ENCODE measurements at places on chromosomes 11 and 22.

GRCh38 chr11:111811445-111811844 lies 45.3 kb upstream of the PPP2R1B start:
- no peak for DNase-seq

- DNase-seq: no peak
Observed at GRCh38 chr11:128720522-128720985, 26.7 kb downstream of the FLI1 start.

DNA sequence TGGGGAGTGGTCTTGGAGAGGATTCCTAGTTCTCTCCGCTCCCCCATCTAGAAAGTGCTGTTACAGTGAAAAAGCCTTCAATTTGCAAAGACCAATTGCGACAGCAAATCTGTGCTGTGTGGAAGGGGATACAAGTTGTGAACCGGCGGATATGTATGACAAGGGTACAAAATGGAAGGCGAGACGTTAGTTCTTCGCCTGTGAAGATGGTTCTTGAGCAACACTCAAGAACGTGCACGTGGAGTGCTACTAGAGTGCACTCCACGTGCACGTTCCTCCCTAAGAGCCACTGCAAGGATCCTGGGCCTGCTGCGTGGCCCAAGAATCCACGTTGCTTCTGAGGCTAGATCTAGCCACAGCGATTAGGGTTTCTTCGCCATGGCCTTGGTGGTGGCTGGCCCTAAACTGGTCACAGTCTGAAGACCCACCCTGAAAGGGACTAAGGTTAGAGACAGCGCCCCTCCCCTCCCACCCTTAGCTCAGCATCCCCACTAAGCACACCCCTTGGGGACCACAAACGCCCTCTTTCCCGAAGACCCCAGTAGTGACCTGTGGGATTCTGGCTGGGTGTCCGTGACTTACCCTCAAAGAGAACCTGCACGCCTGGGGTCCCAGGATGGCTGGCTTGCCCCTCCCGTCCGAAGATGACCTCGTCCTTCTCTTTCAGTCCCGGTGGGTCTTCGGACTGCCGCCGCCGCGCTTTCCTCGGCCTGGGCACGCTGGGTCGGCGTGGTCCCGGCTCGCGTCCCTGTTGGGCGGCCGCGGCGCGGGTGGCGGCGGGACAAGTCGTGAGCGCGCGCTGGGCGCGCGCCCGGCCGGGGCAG lies 519 bp upstream of the PDE3B start:
- no peak for DNase-seq

DNA sequence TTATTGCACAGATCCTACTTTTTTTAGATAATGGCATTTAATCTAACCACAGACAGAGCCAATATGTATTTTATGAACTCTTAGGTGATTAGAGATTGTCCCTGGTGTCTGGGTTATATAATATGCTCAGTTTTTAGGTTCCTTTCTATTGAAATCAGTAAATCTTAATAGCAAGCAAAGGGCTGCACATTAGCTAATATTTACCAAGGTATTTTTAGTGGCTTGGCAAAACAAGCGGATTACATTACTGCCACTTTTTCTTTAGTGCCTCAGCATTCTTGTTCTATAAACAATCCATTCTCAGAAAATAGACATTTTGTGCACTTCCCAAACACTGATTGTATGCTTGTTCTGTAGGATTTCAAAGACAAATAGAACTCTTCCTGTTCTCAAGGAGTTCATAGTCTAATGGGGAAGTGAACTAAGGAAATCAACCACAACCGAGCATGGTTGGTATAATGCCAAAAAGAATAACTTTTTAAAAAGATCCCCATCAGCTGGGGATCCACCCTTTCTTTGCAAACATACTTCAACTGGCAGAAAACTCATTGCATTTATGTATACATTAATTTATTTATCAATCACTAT lies 23.8 kb downstream of the KCNJ1 start:
- DNase-seq: no peak

DNA sequence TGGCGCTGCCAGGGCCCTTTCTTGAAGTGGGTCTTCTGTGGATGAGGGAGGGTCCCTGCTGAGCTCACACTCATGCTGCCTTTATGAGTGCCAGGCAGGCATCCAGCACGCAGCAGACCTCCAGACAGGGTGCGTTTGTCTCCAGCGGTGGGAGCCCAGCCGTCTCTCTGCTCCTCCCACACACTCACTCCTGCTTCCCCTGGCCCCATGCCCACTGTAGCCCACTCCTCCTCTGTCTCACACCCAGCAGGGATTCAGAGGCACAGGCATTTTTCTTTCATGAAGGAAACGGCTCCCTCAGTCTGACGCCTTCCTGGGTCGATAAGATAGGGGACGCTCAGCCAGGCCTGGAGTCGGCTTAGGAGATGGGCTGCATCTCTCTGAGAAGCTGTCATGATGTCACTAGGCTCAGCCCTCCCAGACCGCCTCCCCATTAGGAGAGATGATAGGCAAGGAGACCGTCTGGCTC lies 183.9 kb upstream of the NCAM1 start:
- DNase-seq: no peak

DNA sequence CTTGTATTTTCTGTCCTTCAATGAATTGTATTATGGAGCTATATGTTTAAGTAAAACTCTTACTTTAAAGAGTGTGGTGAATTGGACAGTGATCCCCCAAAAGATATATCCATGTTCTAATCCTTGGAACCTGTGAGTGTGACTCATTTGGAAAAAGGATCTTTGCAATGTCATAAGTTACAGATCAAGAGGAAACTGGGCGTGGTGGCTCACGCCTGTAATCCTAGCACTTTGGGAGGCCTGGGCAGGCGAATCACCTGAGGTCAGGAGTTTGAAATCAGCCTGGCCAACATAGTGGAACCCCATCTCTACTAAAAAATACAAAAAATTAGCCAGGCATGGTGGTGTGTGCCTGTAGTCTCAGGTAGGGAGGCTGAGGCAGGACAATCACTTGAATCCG lies 36.7 kb downstream of the ELF5 start:
- DNase-seq: no peak

DNA sequence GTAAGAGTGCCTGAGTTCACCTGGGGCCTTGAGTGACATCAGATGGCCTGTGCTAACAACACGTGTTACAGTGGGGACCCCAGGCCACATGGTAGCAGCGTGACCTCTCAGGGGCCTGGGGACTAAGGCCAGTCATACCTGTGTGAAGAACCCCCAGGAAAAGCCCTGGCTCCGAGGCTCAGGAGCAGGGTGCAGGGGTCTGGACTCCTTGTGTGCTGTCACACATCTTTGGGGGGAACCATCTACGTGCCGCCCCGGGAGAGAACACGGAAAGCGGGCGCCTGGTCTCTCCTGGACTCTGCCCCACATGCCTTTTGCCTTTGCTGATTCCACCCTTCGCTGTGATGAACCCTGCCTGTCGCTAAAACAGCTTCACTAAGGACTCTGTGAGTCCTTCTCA lies 48.7 kb downstream of the SHANK2 start:
- no peak for DNase-seq

GRCh38 chr11:68436985-68437926 lies 23.3 kb upstream of the PPP6R3 start:
- no peak for DNase-seq

Data from stimulated activated CD4-positive, alpha-beta T cell treated with anti-CD3 and anti-CD28 coated beads, Interleukin-1b, Interleukin-23, amount 100 ng/mL, for 24 hours (primary cell).